ENCODE measurements at places on chromosomes 4 and X. TPM values are rescaled to one million over a fixed set of nuclear protein-coding genes. Genes with fewer than 3 reads are reported as not detected.

DNA sequence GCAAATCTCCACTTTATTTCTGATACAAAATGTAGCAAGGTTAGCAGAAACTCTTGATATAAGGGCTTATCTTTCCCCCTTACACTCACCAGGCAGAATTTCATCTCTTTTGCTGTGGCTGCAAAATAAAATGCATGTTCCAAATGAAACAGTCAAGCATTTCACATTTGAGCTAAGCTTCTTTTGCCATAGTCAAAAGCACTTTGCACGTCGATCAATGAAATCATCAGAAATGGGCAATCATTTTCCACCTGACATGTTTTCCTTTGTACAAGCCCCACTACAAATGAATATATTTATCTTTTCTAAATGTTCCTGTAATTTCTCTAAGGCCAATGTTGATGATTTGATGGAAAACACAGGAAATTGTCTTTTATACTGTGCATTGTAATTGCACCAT, 178.4 kb downstream of the ANKRD50 start:
- H3K27ac ChIP-seq: no peak overlapping the region
- H3K27me3 ChIP-seq: no peaks in the 10 kb centered on the region
- H3K4me3 ChIP-seq: no peak overlapping the region
- no peaks in the 10 kb centered on the region for H3K36me3 ChIP-seq
- no peak for DNase-seq
- no peaks in the 10 kb centered on the region for H3K4me1 ChIP-seq

GRCh38 chr4:145755802-145756201, 75.9 kb downstream of the C4orf51 start:
- DNase-seq: no peak
- no peak overlapping the region for H3K27ac ChIP-seq
- H3K4me3 ChIP-seq: no peak overlapping the region

GRCh38 chr4:96025011-96025410, 185.1 kb downstream of the PDHA2 start:
- no peaks in the 10 kb centered on the region for H3K27me3 ChIP-seq
- no peaks in the 10 kb centered on the region for H3K4me1 ChIP-seq
- H3K4me3 ChIP-seq: no peak overlapping the region

GRCh38 chr4:173436771-173437265, 37.9 kb upstream of the SCRG1 start:
- H3K27me3 ChIP-seq: no peaks in the 10 kb centered on the region
- no peak overlapping the region for H3K27ac ChIP-seq
- no peak overlapping the region for H3K4me3 ChIP-seq
- H3K36me3 ChIP-seq: no peaks in the 10 kb centered on the region

- H3K4me3 ChIP-seq: no peak overlapping the region
- peak overlapping the region; percentile 1 for H3K27ac ChIP-seq
- DNase-seq: no peak
- no peaks in the 10 kb centered on the region for H3K27me3 ChIP-seq
- no peaks in the 10 kb centered on the region for H3K36me3 ChIP-seq
These were observed 36.9 kb downstream of the PARM1 start for GRCh38 chr4:74969507-74970474.

- DNase-seq: no peak
- no peaks in the 10 kb centered on the region for H3K4me1 ChIP-seq
- no peak overlapping the region for H3K27ac ChIP-seq
- H3K27me3 ChIP-seq: no peaks in the 10 kb centered on the region
These were observed 31.0 kb upstream of the FGF5 start for GRCh38 chr4:80235451-80235850.

- H3K4me3 ChIP-seq: no peak overlapping the region
- H3K36me3 ChIP-seq: no peaks in the 10 kb centered on the region
- H3K27ac ChIP-seq: no peak overlapping the region
- H3K4me1 ChIP-seq: no peaks in the 10 kb centered on the region
- no peak for DNase-seq
These were observed 14.3 kb downstream of the GPRIN3 start for GRCh38 chr4:89293299-89293698.

DNA sequence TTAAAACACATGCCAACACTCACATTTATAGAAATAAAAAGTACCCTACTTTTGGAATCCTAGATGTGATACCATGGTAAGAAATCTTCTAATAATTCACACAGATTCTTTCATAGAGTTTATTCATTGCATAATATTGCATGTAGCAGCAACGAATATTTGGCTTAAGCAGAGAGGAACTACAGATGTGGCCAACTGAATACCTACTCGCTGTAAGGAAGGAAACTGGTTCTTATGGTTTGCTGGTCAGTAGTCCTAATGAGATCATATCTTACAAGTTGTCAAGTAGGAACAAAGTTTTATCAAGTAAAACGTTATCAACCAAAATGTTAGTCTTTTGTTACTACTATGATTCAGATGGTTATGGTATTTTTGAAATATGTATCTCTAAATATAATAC, 996.1 kb downstream of the PDHA2 start:
- H3K36me3 ChIP-seq: no peaks in the 10 kb centered on the region
- H3K4me3 ChIP-seq: no peak overlapping the region
- no peaks in the 10 kb centered on the region for H3K4me1 ChIP-seq
- H3K27ac ChIP-seq: no peak overlapping the region
- peaks cover 2% of the 10 kb centered on the region for H3K27me3 ChIP-seq

- no peaks in the 10 kb centered on the region for H3K4me1 ChIP-seq
- no peak overlapping the region for H3K4me3 ChIP-seq
- no peak for DNase-seq
- H3K36me3 ChIP-seq: no peaks in the 10 kb centered on the region
- H3K27ac ChIP-seq: no peak overlapping the region
These were observed 33.0 kb upstream of the TTC29 start for GRCh38 chr4:146978641-146979040.

NDST4 gene
- polyA plus RNA-seq: not detected

DCAF4L1 gene
- polyA plus RNA-seq: 0.05 TPM

NKX3-2 gene
- polyA plus RNA-seq: not detected

FAM199X gene
- 10.0 TPM for polyA plus RNA-seq

Data from aorta (tissue), 5 donors.